ENCODE measurements at places on chromosomes 2 and 18. TPM values are rescaled to one million over a fixed set of nuclear protein-coding genes. Genes with fewer than 3 reads are reported as not detected.

GRCh38 chr2:154229966-154230365 is 358.2 kb downstream of the GALNT13 start:
- no peak for DNase-seq

DNA sequence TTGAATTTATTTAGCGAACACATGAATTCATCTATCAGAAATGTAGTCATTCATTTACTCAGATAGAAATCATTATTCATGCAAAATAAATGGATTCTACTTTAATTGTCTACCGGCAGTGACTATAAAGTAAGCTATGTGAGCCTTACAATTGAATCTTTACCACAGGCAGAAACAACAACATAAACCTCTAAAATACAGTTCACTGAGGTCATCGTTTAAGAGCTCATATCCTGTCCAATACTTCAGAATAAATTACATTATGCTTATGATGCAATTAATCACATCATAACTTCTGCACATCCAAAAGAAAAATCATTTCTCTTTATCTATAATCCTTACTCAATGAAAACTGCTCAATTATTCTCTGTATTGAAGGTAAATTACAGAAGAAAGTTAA is 244.7 kb downstream of the HNMT start:
- no peak for DNase-seq

FEV gene
- not detected for polyA plus RNA-seq

GRCh38 chr2:222239945-222240675 is 58.7 kb downstream of the PAX3 start:
- peak; percentile 1 for DNase-seq

PCARE gene
- 0.03 TPM for polyA plus RNA-seq

UPP2 gene
- polyA plus RNA-seq, result 0.30 TPM

DNA sequence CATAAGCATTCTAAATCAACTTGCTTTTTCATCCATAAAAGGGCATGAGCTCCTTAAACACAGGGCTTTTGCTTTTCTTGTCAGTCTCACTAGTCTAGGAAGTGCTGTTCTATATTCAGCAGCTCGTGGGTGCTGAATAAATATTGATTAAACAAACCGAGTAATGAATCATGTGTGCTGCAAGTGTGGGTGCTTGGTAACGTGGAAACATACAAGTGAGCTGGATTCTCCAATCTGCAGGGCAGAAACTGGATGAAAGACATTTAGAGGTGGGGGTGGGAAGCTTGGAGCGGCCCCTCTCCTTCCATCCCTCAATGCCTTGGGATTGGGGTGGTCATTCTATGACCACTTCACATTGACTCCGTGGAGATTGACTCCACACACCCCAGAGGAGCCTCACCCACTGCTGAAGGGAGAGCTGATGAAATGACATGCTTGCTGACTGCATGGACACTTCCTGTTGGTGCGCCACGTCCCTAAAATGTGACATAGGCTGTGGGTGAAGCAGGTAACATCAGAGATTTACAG is 114.6 kb downstream of the DOCK10 start:
- peak; percentile 57 for DNase-seq

GRCh38 chr2:98388081-98388480 is 41.8 kb downstream of the CNGA3 start:
- DNase-seq, result no peak
